H9 (cell line): ENCODE measurements at places on chromosomes 1 and 21. TPM values are rescaled to one million over a fixed set of nuclear protein-coding genes. Genes with fewer than 3 reads are reported as not detected.

GSTM2 gene
- 14.9 and 15.3 TPM in 2 replicates for total RNA-seq

BARHL2 gene
- not detected in 2 replicates for total RNA-seq

MAN1C1 gene
- total RNA-seq, result 9.3 and 9.9 TPM in 2 replicates

SLC2A5 gene
- not detected in 2 replicates for total RNA-seq

NT5C1A gene
- not detected in 2 replicates for total RNA-seq

CLEC20A gene
- not detected in 2 replicates for total RNA-seq
